ENCODE measurements at places on chromosomes 6 and 20.

GRCh38 chr20:34124469-34125249 lies 12.6 kb upstream of the EIF2S2 start:
- no peak for DNase-seq

GRCh38 chr20:37042986-37043972 lies 52.5 kb downstream of the RBL1 start:
- no peak for DNase-seq

DNA sequence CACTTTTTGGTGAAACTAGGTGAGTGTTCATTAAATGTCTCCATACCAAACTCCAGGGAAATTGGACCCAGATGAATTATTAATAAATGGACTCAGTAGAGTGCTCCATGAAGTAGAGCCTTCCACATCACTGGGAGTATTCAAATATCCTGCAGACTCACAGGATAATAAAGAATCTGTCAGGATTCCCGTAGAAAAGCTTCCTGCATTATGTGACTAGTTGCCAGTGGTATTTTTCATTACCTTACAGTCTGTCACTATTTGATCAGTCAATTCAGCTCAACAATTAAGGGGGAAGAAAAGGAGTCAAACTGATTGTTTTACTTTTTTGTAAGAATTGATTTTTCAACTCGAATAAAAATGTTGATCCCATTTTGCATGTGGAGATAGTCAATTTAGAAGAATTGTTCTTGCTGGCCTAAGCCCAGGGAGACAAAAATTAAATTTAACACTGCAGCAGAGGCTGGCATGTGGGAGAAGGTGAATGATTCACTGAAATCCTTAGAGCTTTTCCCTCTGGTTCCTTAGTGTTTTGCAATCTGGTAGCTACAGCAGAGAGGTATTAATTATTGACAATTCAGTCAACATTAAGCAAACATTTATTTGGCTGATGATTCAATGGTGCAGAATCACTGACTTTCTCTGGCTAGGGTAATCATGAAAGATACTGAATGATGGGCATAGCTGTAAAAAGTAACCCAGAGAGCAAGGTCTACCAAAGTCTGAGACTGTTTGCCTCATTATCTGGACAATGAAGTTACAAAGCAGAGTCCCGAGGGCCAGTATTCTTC lies 442.4 kb downstream of the CD83 start:
- peak; percentile 62 for DNase-seq

- DNase-seq, result no peak
Measured at GRCh38 chr6:149334682-149335160, 17.2 kb downstream of the TAB2 start.

GRCh38 chr6:154394571-154394970 lies 38.0 kb upstream of the IPCEF1 start:
- no peak for DNase-seq

DNA sequence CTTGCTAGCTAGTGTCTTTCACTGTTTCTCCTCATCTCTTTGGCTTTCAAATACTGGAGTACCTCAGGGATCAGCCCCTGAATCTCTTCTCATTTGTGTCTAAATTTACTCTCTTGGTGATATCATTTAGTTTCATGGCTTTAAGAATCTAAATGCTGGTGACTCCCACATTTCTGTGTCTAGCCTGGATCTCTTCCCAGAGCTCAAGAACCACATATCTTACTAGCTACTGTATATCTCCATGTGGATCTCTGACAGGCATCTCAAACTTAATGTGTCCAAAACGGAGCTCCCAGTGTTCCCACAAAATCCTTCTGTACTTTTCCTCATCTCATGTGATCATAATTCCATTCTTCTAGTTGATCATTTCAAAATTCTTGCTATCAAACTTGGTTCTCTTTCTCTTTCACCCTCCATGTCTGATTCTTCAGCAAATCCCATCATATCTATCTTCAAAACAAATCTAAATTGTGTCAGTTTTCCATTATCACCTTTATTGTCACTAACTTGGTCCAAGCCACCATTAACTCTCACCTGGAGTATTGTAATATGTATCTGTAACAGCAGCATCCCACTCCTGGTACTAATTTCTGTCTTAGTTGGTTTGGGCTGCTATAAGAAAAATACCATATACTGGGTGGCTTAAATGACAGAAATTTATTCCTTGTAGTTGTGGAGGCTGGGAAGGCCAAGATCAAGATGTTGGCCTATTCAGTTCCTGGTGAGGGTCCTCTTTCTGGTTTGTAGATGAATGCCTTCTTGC lies 45.9 kb downstream of the CCDC170 start:
- DNase-seq, result no peak
